Cerebellum (tissue), 4 donors: ENCODE measurements at places on chromosomes 6 and 20. TPM values are rescaled to one million over a fixed set of nuclear protein-coding genes. Genes with fewer than 3 reads are reported as not detected.
A peak's percentile ranks its signal among the peaks of the same experiment; 100 is the strongest.

DNA sequence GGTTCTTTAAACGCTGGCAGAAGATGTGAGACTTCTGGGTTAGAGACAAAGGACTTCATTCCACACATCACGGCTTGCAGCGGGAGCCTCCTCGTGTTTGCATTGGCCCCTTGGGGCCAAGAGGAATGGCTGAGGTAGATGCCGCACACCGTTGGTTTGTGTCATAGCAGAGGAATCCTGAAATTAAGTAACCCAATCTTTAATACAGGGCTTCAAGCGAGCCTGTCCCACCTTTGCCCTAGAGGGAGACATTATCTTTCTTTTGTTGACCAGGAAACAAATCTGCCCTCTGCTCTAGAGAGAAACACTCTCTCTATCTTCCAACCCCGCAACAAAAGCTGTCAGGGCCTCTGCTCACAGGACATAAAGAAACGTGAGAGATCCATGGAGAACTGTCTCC is 277.5 kb upstream of the ZFP64 start:
- no peak for DNase-seq

TFAP2B gene
- total RNA-seq = 9.4 TPM

GRCh38 chr20:21719592-21720214 is 14.2 kb downstream of the PAX1 start:
- DNase-seq = peak; percentile 27

- no peak for DNase-seq
These were observed 10.8 kb upstream of the TBCC start for GRCh38 chr6:42756722-42757121.

DNA sequence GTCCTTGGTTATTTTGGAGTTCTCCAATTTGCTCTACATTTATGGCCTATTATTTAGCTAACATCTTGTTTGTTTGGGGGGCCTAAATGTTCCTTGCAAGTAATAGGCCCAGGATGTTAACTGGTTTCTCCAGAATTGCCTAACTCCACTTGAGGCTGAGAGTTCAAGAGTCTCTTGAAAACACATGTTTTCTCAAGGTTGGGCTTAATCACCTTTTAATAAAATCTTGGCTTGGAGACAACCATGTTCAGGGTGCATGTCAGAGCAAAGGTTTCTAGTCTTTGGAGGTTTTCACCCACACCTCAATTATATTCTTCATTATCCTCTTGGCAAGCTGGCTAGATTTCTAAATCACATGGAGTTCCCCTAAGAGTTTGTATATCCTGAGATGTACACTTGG is 54.2 kb downstream of the KLHL31 start:
- no peak for DNase-seq

MCHR2 gene
- 0.91 TPM for total RNA-seq
